ENCODE measurements at places on chromosomes 16 and 17.

DNA sequence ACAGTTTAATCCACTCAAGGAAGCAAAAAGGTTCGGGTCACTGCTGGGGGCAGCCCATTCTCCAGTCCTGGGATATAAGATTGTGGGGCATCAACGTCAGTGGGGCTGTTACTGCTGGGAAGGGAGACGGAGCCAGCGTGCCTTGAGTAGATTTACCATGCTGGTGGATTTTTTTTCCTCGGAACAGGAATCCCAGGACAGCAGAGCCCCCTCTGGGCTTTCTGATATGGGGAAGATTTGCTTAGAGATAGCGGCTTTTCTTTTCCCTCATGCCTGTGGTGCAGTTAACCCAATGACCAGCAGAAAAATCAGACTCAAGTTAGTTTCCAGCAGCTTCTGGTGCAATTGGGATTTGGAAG lies 35.4 kb downstream of the WSCD1 start:
- no peak for DNase-seq

DNA sequence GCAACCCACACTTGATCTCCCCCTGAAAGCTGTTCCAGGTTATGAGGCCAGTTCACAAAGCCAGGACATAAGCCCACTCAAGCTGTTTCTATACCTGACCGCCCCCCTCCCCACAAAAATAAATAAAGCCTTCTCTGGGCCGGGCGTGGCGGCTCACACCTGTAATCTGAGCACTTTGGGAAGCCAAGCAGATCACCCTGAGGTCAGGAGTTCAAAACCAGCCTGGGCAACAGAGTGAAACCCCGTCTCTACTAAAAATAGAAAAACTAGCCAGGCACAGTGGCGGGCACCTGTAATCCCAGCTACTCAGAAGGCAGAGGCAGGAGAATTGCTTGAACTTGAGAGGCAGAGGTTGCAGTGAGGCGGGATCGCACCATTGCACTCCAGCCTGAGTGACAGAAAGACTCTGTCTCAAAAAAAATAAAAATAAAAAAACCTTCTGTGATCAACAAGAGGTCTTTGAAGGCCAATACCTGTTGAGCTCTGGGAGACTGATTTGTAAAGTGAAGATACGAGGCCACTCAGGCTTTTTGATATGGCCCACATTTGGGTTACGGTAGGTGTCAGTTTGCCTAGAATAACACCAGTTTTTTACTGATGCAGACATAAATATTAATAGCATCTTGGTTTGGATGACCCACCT lies 2.2 kb downstream of the KDM8 start:
- DNase-seq, result no peak

DNA sequence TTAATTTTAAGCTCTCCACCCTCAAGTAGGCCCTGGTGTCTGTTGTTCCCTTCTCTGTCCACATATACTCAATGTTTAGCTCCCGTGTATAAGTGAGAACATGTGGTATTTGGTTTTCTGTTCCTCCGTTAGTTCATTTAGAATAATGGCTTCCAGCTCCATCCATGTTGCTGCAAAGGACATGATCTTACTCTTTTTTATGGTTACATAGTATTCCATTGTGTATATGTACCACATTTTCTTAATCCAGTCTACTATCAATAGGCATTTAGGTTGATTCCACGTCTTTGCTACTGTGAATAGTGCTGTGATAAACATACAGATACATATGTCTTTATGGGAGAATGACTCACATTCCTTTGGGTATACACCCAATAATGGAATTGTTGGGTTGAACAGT lies 111.4 kb upstream of the NACA2 start:
- no peak for DNase-seq

GRCh38 chr16:28064706-28065249 lies 1.3 kb upstream of the GSG1L start:
- no peak for DNase-seq

- DNase-seq, result no peak
Measured at GRCh38 chr16:69500496-69500895, 65.3 kb upstream of the NFAT5 start.

DNA sequence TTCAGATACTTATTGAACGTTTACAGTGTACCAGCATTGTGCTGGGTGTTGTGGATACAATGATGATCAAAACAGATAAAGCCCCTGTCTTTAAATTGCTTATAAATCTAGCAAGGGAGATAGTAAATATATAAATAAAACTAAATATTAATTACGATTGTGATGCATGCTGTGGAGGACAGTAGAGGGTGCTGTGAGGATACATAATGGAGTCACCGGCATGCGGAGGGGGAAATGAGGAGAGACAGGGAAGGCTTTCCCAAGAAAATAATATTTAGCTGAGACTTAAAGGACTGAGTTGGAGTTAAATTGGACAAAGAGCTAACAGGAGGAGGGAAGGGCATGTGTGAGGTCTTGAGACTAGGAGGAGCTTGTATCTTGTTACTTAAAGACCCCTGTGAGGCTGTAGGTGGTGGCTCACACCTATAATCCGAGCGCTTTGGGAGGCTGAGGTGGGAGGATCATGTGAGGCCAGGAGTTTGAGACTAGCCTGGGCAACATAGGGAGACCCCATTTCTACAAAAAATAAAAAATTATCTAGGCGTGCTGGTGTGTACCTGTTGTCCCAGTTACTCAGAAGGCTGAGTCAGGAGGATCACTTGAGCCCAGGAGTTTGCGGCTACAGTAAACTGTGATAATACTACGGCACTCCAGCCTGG lies 2.4 kb downstream of the DHRS7B start:
- DNase-seq, result no peak

DNA sequence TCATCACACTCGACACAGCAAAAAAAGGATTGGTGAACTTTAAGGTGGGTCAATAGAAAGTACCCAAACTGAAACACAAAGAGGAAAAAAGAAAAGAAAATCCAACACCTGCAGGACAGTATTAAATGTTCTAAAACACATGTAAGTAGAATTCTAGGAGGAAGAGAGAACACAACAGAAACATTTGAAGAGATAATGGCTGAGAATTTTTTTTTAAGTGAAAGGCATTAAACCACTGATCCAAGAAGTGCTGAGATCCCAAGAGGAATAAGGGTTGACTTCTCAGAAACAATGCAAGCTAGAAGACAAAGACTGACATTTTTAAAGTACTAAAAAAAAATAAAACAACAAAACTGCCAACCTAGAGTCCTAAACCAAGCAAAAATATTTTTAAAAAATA lies 31.6 kb downstream of the VPS53 start:
- no peak for DNase-seq

DNA sequence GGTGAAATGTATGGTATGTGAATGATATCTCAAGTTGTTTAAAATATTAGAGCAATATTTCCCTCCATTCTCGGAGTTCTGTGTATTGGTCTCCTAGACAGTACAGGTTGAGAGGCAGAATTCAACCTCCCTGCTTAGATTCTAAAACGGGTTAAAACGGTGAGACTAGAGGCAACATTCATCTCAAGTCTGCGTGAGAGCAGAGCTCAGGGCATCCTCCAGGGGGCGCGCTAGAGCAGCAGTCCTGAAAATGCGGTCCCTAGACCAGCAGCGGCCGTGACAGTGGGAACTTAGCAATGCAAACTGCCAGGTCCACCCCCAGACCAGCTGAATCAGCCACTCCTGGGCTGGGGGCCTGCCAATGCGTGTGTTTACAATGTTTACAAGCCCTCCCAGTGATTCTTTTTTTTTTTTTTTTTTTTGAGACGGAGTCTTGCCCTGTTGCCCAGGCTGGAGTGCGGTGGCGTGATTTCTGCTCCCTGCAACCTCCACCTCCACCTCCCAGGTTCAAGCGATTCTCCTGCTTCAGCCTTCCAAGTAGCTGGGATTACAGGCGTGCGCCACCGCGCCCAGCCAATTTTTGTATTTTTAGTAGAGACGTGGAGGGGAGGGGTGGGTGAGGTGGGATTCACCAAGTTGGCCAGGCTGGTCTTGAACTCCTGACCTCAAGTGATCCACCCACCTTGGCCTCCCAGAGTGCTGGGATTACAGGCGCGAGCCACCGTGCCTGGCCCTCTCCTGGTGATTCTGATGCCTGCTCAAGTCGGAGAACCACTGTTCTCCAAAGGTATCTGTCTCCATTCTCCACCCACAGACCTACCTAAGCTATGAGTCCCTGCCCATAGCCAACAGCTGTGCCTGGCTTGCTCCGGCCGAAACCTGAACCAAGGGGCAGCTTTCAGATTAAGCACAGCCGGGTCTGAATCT lies 24.2 kb downstream of the KLHL36 start:
- DNase-seq, result peak; percentile 82
